ENCODE measurements at places on chromosomes 1 and 21.

DNA sequence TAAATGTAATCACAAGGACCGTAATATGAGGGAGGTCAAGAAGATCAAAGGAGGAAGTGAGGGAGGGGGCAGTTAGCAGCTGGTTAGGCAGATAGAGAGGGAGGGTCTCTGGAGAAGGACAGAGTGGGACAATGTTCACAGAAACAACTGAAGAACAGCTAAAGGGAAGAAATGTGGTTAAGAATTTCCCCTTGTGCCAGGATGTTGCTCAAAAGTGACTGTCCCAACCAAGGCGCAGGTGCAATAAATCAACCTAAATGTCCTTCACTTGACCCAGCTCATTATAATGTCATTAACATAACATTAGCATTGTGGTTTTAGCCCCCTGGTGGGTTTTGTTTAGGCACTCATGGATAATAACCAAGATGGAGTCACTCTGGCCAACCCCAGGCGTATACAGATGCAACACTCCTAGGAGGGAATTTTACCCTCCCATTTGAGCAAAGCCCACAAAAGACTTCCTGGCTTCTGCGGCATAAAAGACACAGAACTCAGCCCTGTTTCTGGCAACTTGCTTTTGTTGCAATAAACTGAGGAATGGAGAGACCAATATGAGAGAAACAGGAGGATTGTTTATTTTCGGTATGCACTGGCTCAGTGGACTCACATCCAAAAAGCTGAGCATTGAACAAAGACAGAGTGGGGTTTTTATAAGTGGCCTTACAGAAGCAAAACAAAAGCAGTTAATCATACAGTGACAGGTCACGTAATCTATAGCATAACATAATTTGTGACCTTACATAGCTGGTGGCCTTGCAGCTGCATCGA, 7.3 kb upstream of the CA6 start:
- no peak for DNase-seq

GRCh38 chr1:225945564-225945963, 4.5 kb upstream of the LEFTY2 start:
- DNase-seq = no peak

DNA sequence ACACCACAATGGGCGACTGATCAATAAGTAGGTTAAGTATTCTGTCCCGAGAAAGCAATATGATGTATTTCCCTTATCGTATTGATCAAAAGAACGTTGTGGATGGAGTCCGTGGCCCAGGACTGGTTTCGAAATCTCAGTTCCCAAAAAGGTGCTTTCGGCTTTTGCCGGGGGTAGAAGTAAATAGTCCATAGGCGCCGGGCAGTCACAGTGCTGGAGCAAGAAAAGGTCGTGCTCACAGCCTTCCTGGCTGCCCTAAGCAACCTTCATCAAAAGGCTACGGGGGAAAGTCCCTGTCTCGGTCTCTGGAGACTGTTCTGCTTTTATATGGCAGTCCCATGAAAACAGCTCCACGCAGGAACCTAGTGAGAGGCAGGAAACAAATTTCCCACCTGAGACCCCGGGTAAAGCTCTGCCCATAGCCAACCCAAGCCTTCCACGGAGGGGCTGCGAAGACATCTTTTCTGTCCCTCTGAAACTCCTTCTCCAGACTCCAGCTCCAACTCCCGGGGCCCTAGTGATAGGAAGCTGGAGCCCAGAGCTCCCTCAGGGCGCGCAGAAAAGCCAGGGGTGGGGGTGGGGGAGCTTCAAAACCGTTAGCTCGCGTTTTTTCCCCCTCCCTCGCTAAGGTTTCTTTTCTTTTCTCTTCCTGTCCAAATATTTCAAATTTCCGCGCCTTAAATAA, 7.0 kb downstream of the CDKN2C start:
- DNase-seq = peak; percentile 74

DNA sequence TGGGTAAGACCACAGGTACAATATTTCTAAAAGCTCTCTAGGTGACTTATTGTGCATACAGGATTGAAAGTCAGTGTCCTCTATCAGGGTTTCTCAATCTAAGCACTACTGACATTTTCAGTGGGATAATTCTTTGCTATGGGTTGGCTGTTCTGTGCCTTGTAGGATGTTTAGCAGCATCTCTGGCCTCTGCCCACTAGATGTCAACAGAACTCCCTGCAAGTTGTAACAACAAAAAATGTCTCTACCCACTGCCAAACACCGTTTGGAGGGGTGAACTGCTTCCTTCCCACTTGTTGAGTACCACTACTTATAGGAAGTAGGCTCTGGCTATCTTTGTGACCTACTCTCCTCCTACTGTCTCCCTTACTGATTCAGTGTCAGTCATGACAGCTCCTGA, 90.1 kb upstream of the ZRANB2 start:
- no peak for DNase-seq

DNA sequence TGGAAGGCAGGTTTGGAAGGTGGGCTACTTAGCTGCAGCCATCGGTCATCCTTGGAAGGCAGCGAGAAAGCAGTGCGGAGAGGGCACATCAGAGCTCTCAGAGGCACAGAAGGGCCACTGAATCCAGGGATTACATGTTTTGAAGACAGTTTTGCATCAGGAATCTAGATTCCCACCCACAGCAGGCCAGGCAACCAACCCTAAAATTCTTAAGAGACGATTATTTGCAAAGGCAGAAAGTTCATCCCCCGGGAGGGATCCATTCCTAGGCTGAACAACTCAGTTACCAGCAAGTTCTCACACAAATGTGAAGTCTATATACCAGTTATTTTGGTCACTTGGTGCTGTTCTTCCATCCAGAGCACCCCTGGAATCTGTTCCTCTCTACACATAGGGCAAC, 457.3 kb upstream of the VAMP3 start:
- DNase-seq = peak; percentile 62

DNA sequence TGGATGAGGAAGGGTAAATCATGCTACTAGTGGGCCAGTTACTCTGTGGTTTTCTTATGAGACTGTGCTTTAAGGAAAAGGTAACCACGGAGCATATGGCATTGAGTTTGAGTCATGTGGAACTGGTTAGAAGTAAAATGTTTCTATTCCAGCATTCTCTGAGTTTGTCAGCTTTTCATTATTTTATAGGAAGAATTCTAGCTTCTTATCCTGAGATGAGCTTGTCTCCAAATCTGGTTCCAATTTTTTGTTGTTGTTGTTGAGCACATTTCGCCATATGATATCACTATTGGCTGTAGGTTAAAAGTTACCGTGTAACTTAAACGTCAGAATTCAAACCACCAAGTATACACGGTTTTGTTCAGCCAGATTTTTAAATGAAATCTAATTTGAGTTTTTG, 69.9 kb downstream of the ATF6 start:
- DNase-seq = peak; percentile 59

DNA sequence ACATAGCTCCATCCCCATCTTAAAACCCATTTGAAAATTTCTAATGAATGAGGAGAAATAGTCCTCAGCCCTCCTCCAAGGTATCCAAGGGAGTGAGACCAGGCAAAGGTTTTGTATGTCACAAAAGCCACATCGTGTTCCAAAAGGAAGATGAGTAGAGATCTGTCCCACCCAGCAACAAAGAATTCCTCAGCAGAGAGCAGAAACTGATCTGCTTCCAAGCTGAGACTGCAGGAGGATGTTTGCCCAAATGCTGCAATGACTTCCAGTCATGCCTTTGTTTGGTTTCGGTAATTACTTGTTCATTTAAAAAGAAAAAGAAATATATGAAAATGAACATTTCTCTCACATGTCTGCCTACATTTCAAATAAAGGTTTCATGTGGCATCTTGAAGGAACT, 186.9 kb downstream of the SETD4 start:
- DNase-seq = peak; percentile 4

- peak; percentile 84 for DNase-seq
Measured at GRCh38 chr1:44970317-44970716, 16.1 kb downstream of the EIF2B3 start.

DNA sequence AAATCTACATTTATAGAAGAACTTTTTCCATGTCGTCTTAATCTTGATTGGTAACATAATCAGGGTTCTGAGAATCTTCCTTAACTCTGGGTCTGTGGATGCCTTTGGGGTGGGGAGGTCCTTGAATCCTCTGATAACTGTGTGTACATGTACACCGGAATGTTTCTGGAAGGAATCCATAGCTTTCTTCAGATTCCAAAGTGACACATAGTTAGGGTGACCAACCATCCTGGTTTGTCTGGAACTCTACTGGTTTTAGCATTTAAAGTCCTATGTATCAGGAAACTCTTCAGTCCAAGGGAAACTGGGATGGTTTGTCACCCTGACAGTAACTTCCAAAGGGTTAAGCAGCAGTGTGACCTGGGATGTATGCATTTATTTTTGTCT, 16.8 kb downstream of the STRIP1 start:
- peak; percentile 84 for DNase-seq

DNA sequence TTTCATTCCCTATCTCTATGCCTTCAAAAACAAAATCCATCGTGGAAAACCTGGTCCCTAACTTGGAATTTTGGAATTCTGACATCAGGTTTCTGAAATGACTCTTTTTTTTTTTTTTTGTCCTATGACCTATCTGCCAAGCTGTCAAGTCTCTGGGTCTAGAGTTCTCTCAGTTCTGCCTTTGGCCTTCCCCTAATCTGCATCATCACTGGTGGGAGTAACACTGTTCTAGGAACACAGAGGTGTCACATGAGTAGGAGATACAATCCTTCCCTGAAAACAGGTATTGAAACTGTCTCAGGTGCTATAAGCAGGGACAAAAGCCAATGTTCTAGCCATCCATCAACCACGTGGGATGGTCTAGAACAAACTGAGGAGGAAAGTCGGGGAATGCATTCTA, 142.0 kb upstream of the ATP1B1 start:
- no peak for DNase-seq

- DNase-seq = no peak
Measured at GRCh38 chr1:44603718-44604117, 70.6 kb downstream of the TMEM53 start.

All from EH (cell line).